Brain microvascular endothelial cell (primary cell): ENCODE measurements at places on chromosomes 3 and 15.

GRCh38 chr3:150391161-150391560 is 16.9 kb upstream of the TSC22D2 start:
- no peak for DNase-seq

DNA sequence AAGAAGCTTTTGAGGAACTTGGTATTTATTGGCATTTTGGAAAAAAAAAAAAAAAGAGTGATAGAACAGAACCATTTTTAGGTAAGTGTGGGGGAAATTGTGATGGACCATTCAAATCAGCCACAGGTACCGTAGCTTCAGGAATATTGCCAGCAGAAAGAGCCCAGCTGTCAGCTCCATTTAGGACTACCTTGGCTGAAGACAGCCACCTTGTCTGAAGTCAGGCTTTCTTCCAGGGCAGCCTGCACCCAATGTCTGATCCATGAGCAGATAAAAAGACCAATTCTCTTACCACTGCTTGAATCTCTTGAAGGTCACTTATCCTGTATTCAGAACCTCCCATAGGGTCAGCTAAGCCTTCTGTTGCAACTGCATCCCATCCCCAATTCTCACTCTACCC is 37.6 kb downstream of the SLCO3A1 start:
- DNase-seq = no peak

DNA sequence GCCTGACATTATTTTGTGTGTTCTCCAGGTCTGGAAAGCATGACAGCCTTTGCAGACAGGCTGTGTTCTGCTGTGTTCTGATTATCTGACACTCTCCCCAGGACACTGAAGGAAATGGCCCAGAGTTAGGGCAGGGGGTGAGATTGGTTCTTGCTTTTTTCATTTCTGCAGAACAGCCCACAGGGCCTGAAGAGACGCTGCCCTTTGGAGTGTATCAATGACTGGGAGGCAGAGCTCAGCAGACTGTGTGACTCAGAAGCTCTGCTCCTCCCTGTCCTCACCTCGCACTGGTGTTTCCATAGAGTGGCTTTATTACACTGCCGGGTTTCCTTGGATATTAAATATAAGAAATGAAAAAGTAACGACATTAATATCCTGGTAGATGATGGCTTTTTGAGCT is 523.6 kb downstream of the NTRK3 start:
- DNase-seq = peak; percentile 33

GRCh38 chr15:66878761-66879160 is 176.7 kb downstream of the SMAD6 start:
- no peak for DNase-seq

DNA sequence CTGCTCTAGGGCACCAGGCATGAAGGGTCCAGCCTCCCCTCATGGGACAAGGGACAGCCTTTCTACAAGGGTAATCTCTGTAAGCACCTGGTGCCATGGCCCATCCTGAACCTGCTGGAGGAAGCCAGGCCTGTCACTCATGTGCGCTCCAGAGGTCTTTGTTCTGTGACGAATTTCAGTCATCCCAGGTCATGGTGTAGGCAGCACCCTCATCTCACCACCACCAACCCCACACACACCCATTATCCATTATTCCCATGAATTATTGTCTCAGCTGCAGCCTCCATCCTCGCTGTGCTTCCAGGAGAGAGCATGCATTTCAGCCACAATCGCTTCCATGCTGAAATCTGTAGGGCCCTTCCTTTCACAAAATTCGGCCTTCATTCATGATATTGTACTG is 419.3 kb downstream of the EPHB1 start:
- DNase-seq = no peak

- DNase-seq = no peak
These were observed 65.4 kb upstream of the XCR1 start for GRCh38 chr3:46092702-46093080.

- DNase-seq = no peak
These were observed 122.8 kb downstream of the RPLP1 start for GRCh38 chr15:69575387-69575786.

GRCh38 chr3:145032791-145033190 is 1061.2 kb downstream of the DIPK2A start:
- no peak for DNase-seq

DNA sequence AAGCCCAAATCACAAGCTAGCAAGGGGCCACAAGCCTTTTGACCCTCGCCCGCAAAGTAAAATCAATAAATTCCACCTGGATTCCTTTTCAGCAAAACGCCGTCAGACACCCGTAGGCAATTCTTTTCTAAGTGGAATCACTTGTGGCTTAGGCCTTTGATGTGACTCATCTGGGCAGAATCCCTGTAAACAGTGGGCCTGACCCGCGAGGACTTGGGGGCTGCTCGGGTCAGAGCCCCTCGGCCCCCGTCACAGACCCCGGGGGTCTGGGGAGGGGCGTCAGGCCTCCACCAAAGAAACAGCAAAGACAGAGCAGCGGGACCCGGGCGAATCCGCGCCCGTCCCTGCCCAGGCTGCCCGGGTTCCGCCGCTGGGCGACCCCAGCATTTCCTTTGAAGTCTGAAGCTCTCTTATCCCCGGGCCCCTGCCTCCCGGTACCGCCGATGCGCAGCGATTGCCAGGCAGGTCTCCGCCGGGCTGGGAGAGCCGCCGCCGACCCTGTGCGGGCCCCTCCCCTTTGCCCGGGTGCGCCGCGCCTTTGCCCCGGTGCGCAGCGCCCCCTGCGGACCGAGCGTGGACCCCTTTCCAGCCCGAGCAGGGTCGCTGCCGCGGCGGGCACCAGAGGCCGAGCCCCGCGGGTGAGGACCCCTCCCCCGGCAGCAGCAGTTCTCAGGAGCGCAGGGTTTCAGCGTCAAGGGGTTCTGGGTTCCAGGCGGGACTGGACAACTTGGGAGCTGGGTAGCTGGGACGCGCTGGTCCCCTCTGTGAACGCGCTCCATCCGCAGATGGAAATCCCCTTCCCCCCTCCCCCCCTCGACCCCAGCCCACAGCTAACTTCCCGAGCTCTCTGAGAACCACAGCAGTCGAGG is 178.3 kb downstream of the UACA start:
- no peak for DNase-seq

DNA sequence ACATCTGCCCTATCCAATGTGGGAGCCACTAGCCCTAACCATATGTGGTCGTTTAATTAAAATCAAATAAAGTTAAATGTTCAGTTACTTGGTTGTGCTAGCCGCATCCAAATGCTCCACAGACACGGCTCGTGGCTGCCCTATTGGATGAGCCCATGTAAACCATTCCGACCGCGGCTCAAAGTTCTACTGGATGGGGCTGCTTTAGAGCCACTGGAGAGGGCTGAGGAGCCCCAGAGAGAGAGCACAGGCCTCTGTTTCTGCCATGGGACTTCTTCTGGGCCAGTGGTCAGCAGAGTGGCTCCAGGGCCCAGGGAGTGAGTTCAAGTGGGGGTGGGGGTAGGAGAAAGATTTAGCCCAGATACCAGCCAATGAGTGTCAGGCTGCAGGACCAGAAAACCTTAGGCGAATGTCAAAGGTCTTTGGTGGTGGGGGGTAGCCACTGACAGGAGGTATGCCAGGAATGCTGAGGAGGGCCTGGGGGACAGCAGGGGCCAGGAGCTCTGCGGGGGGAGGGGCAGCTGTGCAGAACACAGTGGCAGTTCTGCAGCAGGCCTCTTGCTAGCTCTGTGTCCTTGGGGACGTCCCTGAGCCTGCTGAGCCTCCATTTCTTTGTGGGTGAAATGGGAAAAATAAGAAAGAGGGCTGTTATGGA is 30.1 kb downstream of the SPSB4 start:
- DNase-seq = no peak

GRCh38 chr3:177337541-177338331 is 140.5 kb upstream of the TBL1XR1 start:
- peak; percentile 52 for DNase-seq

- DNase-seq = no peak
These were observed 25.7 kb downstream of the ACKR4 start for GRCh38 chr3:132622761-132623160.

DNA sequence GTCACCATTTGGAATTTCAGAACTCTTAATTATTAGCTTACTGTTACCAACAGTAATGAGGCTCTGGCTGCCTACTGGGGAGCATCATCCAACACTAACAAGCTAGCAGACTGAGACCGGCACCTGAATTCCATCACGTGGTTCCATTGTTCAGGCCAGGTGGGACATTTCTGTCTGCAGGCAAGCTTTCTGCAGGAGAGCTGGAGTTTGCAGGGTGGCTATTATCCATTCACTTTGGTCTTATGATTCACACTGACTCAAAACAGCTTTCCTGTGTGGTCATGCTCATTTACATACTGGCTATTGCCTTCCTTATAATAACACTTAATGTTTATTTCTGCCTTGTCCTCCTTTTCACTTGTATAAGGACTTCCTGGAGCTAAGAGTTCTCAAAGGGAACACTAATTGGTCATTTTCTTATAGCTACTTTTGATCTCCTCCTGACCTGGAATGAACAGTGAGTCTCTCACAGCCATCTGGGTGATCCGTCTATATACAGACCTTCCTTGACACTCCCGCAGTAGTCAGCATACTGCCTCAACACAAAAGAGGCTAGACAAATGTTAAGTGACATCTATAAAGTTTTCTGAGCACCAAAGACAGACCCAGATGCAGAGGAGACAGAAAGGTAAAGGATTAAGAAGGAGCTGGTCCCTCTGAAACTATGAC is 695.4 kb downstream of the FHIT start:
- peak; percentile 38 for DNase-seq

DNA sequence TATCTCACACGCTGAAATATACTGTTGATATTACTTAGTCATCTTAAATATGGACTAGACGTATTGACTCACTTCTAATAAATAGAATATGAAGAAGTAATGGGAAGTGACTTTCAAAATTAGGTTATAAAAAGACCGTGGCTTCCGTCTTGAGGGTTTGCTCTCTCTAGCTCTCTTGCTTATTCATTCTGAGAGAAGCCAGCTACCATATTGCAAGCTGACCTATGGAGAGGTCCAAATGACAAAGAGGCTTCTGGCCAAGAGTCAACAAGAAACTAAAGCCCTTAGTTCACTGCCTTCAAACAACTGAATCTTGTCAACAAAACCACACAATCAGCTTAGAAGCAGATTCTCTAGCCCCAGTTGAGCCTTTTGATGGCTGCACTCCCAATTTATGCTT is 46.1 kb downstream of the SLC9C1 start:
- no peak for DNase-seq

DNA sequence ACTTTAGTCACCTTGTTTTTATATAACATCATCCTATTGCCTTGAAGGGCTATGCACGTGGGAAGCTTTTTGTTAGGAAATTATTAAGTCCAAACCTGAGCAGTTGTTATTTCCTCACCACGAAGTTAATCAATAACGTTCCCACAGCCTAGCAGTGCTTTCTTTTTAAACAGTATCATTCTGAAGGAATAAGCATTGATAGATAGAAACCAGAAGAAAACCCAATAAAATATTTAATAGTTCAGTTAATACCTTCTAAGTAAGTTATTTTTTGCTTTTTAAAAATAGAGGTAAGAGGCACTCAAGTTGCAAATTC is 149.3 kb downstream of the KCNMB2 start:
- no peak for DNase-seq

DNA sequence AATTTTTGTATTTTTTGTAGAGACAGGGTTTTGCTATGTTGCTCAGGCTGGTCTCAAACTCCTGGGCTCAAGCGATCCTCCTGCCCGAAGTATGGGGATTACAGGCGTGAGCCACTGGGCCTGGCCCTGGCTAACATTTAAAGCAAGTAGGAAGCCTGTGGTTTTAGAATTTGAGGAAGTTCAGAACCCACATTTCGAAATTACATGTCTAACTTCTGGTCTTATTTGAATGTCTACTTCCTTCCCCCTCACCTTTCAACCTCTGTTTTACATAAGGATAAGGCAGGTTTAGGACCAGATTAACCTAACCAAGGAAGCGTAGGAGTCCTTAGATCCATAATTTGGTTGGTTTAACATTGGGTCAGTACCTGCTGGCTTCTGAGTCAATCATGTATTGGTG is 120.5 kb upstream of the PROK2 start:
- DNase-seq = no peak

DNA sequence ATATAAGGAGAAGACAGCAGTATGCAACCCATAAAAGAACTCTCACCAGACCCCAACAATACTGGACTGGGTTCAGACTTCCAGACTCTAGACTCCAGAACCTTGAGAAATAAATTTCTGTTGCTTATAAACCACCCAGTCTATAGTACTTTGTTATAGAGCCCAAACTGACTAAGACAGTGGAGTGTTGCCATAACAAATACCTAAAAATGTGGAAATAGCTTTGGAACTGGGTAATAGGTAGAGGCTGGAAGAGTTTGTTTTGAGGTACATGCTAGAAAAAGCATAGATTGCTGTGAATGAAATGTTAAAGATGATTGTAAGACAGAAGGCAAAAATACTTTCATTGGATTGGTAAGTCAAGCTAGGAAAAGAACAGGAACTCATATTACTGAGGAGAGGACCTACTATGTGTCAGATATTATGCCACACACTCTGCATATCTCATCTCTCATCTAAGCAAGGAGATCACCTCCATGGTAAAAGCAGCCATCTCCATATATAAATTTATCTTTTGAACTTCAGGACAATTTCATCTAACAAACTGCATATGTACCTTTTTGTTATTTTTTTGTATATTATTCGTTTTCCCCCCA is 67.4 kb upstream of the FNDC3B start:
- no peak for DNase-seq

- no peak for DNase-seq
These were observed 803.9 kb downstream of the DIPK2A start for GRCh38 chr3:144775551-144775950.
